GM12891 (cell line): ENCODE measurements at places on chromosomes 1 and 21.

- no peak for DNase-seq
Observed at GRCh38 chr1:243528459-243529121, 272.7 kb downstream of the SDCCAG8 start.

DNA sequence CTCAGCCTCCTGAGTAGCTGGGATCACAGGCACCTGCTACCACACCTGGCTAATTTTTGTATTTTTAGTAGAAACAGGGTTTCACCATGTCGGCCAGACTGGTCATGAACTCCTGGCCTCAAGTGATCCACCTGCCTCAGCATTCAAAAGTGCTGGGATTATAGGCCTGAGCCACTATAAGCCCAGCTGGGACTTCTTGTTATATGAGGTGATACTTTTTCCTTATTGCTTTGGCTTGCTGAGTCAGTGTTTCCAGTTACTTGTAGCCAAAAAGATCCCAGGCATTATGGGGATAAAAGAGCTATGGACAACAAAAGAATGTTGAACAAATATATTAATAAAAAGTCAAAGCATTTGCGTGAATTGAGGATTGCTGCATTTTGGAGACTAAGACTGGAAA, 69.9 kb upstream of the LPGAT1 start:
- no peak for DNase-seq

DNA sequence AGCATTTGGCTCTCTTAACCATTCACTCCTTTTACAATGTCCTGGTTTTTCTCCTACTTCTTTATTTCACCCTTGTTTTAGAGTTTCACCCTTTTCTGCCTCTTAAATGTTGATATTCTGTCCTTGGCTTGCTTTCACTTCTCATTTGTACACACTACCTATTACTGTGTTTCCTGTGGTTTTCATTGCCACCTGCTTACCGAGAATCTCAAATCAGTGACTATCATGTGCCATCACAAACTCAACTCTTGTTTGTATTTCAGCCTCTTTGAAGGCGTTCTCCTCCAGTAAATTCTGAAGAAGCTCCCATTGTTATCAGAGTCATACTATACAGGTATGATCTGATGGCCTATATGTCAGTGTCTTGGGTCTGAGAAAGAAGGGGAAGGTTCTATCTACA, 65.7 kb downstream of the NPHS2 start:
- no peak for DNase-seq

DNA sequence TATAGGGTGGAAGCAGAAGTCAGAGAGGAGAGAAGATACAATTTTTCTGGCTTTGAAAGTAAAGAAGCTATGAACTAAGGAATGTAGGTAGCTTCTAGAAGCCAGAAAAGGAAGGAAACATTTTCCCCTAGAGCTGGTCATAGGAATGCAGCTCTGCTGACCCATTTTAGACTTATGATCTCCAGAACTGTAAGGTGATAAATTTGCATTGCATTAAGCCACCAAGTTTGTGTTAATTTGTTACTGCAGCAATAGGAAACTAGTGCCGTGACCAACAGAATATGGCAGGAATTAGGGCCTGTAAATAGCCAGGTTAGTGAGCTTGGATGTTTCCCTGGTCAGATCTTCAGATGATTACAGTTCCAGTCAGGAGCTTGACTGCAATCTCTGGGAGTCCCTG, 244.3 kb upstream of the C1orf105 start:
- no peak for DNase-seq

DNA sequence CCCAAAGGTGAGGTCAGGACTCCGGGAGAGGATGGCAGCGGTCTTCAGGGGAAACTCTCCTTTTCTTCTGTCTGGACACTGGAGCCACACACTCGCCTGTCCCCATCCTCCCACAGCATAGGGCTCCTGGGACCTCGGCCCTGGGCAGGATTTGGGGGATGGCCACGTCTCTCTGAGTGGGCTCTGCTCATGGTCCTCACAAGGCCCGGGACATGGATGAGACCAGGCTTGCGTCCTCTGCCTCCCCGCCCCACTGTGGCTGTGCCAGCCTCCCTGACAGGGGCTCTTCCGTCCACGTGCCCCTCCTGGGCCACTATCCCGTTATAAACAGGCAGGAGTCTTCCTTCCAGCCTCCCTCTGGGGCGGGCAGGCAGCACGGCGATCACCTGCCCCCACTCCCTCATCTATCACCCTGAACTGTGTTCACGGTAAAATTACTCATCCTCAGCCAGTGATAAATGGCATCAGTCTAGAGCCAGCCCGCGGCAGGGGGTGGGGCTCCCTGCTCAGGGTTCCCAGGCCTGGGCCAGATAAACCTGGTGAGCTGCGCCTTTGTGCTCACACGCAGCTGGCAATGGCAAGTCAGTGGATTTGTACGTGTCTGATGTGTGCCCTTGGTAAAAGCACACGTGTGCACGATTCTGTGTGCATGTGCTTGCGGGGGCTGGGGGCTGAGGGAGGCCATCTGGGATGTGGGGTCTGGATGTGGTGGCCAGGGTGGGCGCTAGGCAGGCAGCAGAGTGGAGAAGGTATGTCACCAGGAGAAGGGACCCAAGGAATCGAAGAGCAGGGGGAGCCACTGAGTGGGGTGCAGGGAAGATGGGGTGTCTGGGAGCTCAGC, 12.6 kb upstream of the SAMD11 start:
- DNase-seq, result peak; percentile 7

DNA sequence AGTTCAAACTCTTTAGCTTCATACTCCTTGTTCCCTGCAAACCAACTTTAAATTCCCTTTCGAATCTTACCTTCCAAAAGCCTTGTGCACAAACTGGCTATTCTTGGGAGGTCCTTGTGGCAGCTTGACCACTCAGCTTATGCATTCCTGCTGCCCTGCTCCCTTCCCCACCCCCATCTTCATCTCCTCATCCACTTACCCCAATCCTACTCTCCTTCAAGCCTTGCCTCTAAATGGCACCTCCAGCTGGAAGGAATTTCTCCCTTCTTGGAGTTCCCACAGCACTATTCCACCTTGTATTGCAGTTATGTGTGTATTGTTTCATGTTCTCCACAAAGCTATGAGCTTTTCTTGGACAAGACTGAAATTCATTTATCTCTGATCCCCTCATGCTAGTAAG, 15.3 kb upstream of the DIRAS3 start:
- no peak for DNase-seq

DNA sequence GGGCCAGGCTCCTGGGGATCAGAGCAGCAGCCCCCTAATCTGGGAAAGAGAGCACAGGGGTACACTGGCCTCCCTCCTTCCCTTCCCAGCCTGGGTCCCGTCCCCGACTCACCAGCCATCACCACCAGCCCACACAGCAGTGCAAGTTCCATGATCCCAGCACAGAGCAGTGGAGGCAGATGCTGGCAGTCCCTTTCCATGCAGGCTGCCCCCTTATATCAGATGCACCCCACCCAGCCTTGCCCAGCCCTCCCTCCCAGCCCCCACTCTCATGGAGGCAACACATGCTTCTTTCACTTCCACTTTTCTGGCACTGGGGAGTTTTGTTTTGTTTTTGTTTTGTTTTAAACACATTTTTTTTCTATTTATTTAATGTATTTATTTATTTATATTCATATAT, at the start of gene PLA2G2D:
Gene PLA2G2D (minus strand): TSS at position 190 of the 400 bp plus-strand sequence. CDS start 38 bp downstream, at position 152.
- no peak for DNase-seq

DNA sequence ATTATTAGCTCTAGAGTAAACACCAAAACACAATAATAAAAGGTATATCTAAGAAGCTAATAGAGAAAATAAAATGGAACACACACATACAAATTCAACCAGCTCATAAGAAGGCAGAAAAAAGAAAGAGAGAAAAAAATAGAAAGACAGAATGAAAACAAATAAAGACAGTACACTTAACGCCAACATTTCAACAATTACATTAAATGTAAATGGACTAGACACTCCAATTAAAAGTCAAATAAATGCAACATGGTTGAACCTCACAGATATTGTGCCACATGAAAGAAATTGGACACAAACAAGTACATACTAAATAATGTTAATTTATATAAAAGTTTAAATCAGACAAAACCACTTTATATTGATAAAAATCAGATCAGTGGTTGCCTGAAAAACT, 56.0 kb downstream of the SLC44A5 start:
- DNase-seq, result no peak

DNA sequence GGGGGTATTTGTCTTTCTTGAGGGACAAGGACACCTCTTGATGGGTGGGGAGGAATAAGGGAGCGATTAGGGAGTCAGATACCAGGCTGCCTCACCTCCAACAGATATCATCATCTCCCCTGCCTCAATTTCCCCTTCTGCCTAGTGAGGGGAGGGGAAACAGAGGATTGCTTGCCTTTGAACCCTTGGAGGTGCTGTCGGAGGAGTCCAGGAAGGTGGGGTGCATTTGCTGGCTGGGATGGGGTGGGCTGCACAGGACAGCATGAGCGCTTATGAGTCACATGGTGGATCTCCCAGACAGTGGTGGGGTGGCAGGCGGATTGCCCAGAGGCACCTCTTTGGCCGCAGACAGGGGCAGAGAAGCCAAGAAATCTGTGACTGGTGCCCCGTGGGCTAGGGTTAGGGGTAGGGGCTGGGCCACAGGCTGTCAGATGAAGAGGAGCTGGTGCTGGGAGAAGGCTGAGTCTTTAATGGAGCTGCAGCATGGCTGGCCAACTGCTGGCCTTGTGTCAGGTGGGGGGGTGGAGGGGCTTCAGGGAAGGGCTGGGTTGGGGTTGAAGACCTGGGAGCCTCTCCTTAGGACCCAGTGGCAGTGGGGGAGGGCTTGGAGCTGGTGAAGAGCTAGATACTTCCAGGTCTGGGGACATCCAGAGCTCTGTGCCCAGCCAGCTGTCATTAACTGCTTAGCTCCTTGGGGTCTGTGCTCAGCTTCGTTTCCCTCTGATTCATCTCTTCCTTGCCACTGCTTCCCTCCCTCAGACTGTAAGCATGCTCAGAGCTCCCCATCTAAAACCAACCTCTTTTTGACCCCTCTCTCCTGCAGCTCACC, 7.0 kb upstream of the ADORA1 start:
- DNase-seq, result no peak

DNA sequence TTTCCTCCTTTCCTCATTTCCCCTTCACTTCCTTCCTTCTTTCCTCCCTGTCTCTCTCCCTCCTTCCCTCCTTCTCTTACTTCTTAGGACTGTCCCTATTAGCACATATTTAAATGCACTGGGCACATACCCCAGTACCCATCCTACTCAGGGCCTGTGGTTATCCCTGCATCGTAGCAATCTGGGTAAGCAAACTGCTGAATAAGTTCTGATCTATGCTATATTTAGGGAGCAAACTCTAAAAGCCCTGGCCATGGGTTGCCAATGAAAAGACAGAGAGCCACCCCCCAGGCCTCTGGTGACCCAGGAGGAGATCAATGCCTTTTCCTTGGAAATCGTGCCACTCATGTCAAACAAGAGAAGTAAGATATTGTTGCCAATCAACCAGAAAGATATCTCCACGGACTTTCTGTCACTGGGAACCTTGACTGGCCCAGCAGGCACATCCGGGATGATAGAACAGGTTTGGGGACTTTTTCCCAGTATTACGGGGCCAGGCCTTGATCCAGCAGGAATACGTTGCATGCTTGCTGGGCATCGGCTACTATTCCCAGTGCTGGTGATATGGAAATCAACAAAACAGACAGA, 5.4 kb downstream of the FAM3B start:
- no peak for DNase-seq

- DNase-seq, result no peak
Observed at GRCh38 chr1:9243066-9243739, 8.6 kb downstream of the H6PD start.

DNA sequence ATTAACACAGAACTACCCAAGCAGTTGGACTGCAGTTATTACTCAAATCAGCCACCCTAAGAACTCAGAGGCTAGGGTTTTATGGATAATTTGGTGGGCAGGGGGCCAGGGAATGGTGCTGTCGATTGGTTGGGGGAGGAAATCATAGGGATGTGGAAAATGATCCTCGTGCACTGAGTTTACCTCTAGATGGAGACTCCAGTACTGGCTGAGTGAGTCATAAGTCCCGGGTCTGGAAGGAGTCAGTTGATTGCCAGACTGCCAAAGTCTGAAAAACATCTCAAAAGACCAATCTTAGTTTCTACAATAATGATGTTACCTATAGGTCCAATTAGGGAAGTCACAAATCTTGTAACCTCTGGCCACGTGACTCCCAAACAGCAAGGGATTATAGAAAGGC, 257.5 kb upstream of the PRMT6 start:
- no peak for DNase-seq

GRCh38 chr1:168340781-168341482, 60.3 kb downstream of the TBX19 start:
- no peak for DNase-seq

GRCh38 chr1:78318011-78318410, 172.8 kb upstream of the PTGFR start:
- no peak for DNase-seq

GRCh38 chr1:208437401-208437800, 193.2 kb upstream of the PLXNA2 start:
- DNase-seq, result no peak
